ENCODE measurements at places on chromosomes 12 and 14.
A peak's percentile ranks its signal among the peaks of the same experiment; 100 is the strongest.

DNA sequence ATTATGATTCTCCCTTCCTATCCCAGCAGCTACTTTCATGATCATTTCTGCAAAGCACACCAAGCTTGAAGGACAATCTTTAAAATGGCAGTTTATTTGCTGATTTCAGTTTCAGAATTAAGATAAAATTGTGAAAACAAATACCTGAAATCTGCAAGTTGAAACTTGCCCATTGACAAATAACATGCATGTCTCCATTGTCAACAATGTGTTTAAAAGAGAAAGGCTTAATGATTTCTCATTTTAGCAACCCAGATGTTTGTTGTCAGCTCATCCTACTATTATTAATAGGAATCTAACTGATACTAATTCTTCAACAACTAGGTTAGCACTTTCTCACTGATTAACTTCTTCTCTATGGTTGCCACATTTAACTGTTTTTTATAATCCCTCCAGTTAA is 474.6 kb downstream of the PRKD1 start:
- DNase-seq = no peak

- DNase-seq = no peak
These were observed 465.5 kb downstream of the PDZRN4 start for GRCh38 chr12:41653386-41654326.

DNA sequence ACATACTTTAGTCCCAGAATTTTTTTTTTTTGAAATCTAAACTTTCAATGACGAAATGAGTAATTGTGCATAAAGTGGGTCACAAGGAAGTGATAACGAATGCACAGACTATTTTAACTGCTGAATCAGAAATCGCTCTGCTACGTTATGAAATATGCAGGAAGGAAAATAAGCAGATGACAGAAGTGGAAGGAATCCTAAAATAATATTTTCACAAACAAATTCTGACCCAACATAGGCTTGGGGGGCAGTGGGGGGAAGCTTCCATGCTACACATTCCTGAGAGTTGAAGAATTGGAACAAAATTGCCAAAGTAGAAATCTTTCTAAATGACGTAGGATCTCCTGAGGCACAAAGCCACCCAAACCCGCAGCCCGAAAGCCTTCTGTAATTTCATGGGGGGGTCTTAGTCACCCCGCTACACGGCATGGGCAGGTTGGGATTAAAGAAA is 89.6 kb downstream of the ARF6 start:
- DNase-seq = peak; percentile 95

DNA sequence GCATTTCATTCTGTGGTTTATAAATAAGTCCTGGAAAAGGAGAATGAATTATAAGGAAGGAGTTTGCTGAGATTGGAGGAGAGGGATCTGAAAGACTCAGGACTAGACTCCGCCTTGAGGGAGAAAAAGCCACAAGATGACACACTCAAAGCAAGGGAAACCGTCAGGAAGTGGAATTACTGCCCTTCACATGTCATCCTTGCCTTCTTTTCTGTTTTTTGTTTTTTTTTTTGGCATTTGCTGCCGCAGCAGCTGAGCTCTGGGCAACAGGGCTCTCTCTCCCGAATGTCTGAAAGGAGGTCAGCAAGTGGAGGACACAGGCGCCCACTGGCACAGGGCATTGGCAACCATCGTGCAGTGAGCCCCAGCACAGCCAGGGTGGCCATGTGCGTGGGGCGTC is 344.9 kb downstream of the DPF3 start:
- DNase-seq = no peak

GRCh38 chr12:6699989-6700645 is 498 bp downstream of the PIANP start:
- no peak for DNase-seq

DNA sequence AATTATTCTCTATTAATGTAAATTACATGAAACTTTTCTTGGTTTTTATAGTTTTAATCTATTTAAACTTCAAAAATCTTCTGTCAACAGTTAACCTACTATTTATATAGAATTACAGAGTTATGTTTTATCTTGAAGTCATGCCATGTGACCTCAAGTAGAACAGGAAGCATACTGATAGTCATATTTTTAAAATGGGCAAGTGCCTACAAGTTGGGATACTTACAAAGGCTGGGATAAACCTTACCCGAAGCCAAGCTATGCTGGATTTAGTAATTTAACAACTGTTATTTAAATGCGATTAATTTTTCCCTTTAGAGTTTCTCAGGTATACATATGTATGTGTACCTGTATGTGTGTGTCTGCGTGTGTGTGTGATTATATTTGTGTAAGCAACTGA is 266.9 kb downstream of the RASSF9 start:
- no peak for DNase-seq

Measured in Caki2 (cell line).